ENCODE measurements at places on chromosomes 1 and 21.

- DNase-seq = no peak
These were observed 98.6 kb downstream of the OMA1 start for GRCh38 chr1:58447886-58448285.

GRCh38 chr1:53543130-53543777 lies 84.1 kb downstream of the DMRTB1 start:
- DNase-seq = no peak

- DNase-seq = no peak
These were observed 321.3 kb upstream of the USP24 start for GRCh38 chr1:55536545-55536865.

DNA sequence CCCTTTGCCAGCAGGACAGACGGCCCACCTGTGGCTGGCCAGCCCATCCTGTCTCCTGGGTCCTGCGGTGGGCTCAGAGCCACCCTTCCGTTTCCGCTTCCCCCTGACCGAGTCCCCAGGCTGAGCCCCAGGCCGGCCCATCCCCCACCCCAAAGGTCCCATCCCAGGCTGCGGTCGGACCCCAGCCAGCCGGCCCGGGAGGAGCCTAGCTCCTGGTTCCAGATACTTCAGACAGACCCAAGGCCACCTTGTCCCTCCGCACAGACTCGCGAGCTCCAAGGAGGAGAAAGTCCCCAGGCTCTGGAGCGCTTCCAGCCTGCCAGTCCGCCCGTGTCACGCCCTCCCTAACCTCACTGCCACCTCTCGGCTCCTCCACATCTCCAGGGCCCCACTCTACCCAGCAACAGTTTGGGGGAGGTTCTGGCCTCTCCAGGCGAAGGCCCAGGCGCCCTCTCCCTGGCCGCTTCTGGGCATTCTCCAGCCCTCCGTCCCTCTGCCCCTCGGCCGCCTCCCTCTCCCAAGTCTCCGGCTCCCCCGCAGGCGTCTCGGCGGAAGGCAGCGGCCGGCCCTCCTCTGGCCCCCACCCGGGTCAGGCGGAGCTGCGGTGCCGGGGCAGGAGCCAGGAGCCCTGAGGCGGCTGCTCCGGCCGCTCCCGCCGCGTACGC lies 835 bp downstream of the LRRN2 start:
- peak; percentile 54 for DNase-seq

- no peak for DNase-seq
These were observed 23.9 kb upstream of the RPTN start for GRCh38 chr1:152182944-152183361.

GRCh38 chr1:107698161-107698560 lies 266.8 kb downstream of the VAV3 start:
- DNase-seq = no peak

GRCh38 chr1:3313576-3313950 lies 140.9 kb upstream of the ARHGEF16 start:
- DNase-seq = peak; percentile 97

DNA sequence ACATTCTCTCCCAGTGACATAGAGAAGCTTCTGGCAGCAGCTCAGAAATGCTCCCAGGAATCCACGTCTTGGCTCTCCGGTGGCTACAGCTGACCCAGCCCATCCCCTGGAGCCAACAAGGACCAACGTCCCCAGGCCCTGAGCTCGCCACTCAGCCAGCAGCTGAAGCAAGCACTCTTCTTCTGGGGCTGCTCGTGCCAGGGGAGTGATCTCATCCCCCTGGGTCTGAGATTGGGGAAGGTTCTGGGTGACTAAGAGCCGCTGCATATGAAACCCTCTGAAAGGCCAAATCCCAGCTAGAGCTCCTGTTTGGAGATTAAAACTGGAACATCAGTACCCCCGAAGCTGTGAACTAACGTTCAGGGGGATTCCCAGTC lies 487.9 kb downstream of the NPHP4 start:
- DNase-seq = peak; percentile 85

DNA sequence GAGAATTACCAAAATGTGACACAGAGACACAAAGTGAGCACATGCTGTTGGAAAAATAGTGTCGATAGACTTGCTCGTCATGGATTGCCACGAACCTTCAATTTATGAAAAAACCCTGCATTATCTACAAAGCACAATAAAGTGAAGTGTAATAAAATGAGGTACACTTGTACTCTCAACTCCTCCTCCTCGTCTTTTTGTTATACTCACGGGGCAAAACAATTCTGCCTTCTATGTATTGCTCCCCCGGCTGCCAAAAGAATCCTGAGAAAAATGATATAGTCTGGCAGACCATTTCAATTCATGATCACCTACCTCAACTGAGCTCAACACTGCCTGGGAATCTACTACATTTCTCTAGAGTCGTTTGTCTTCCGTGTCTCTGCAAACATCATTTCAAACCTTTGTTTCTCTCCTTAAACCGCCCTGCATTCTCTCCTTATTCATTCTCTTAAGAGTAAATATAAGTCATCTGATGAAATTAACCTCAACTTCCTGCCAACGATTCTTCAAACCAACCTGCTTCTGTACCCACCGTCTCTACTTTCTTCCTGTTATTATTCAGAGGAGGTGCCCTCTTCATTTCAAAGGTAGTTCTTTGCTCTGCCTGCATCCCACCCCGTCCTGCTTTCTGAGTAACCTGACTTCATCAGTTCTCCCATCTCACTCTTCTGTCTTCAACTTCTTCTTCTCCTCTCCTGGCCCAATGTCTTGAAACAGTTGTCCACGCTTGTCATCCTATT lies 12.9 kb upstream of the IL19 start:
- DNase-seq = no peak

DNA sequence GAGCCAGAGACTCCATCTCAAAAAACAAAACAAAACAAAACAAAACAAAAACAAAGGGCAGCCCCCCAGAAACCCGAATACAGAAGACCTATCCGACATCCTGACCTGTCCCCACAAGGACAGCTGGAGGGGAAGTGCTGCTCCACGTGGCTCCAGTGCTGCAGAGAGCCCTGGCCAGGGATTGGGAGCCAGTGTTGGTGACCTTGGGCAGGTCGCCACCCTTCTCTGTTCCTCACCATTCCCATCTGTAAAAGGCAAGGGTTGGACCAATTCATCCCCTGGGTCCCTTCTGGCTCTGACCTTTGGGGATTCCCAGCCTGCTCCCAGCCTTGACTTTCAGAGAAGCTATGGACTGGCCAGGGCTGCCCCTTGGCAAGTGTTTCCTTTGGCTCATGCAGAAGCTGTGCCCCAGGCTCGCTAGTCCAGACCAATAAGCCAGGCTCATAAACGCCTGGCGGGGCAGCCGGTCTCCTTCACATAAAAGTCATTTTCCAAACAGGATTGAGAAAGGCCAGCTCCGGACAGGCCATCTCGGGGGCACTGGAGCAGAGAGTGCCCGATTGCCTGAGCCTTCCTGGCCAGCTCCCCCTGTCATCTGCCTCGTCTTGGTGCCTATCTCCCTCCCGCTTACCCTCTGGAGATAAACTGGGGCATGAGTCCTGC lies 20.0 kb upstream of the PADI1 start:
- DNase-seq = no peak

DNA sequence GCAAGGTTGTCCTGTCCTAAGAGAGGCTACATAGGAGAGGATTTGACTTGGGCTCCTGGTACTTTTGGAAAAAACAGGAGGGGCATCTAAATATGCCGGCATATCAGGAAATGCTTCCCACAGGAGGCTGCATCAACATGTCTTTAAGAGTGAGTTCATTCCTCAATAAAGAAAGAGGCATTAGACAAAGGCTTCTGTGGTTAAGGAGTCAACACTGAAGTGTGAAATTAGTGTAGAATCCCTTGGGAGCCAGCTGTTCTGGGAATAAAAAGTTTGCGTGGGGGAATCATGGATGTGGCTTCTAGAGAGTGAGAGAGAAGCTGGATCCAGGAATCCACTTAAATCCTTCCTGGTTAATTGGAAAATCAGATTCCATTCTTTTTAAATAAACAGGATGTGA lies 69.5 kb downstream of the DNM3 start:
- no peak for DNase-seq

- DNase-seq = peak; percentile 68
These were observed 1.2 kb downstream of the AGPAT3 start for GRCh38 chr21:43866260-43866629.

- DNase-seq = no peak
These were observed 37.8 kb upstream of the CD34 start for GRCh38 chr1:207948536-207949250.

- peak; percentile 64 for DNase-seq
These were observed 63.7 kb downstream of the PRDM16 start for GRCh38 chr1:3132660-3133059.

DNA sequence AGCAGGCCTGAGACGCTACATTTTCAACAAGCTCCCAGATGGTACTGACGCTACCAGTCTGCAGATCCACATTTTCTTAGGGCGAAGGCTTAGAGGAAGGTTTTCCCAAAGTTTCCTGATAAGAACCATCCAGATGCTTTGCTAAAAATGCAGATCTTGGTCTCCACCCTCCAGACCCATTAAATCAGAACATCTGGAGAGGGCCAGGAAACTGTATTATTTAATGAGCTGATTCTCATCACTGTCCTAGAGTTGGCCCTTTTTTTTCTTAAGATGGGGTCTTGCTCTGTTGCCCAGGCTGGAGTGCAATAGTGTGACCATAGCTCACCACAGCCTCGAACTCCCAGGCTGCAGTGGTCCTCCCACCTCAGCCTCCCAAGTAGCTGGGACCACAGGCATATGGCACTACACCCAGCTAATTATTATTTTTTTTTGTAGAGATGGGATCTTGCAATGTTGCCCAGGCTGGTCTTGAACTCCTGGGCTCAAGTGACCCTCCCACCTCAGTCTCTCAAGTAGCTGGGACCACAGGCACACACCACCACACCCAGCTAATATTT lies 67.2 kb upstream of the EFHD2 start:
- no peak for DNase-seq

DNA sequence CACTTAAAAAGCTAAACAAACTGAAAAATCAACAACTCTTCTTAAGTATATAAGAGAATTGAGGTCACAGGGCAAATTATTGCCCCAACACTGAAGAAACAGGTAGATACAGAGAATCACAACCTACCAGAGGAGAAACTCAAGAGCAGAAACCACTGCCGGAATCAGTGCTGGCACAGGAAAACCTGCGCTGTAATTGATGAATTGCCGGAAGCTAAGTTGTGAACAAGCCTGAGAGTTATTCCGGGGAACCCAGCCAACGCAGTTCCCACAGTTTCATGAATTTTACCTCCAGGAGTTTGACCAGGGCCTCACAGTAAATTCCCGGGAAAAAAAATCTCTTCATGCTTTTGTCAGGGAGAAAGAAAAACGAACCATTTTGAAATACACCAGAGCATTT lies 657.1 kb upstream of the BRINP3 start:
- DNase-seq = no peak

DNA sequence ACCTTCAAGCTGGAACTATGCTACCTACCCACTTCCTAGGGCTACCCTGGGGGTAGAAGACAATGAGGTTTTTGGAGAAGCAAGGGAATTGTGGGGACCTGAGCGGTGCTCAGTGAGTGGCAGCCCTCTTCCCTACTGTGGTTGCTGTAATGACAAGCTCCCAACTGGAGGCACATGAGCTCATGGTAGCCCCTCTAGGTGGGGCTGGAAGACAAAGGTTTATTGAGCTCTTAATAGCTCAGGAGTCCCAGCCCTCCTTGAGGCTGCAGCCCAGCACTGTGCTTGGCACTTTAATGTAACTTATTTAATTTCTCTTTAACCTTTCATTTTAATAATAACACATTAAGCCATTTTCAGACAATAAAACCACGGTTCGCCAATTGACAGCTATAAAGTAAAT lies 528.9 kb downstream of the OMA1 start:
- no peak for DNase-seq

GRCh38 chr1:212315184-212315583 lies 30.0 kb downstream of the PPP2R5A start:
- no peak for DNase-seq

DNA sequence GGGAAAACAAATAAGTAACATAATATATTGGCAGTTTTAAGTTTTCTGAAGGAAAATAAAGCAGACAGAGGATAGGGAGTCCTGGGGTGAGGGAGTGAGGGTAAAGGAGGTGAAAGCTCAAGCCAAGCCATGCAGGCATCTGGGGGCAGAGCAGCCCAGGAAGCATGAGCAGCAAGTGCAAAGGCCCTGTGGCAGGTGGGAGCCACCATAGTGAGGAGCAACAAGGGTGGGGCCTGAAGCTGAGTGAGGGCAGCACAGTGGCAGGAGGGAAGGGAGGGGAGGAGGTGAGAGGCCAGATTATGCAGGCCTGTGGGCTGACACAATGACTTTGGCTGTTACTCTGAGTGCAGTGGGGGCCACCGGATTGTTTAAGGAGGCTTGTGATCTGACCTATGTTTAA lies 138.8 kb upstream of the TNR start:
- DNase-seq = no peak

- no peak for DNase-seq
These were observed 520.7 kb upstream of the CAMK1G start for GRCh38 chr1:209062863-209063262.

- peak; percentile 64 for DNase-seq
These were observed 3.8 kb downstream of the ZNF672 start for GRCh38 chr1:248841702-248842395.

DNA sequence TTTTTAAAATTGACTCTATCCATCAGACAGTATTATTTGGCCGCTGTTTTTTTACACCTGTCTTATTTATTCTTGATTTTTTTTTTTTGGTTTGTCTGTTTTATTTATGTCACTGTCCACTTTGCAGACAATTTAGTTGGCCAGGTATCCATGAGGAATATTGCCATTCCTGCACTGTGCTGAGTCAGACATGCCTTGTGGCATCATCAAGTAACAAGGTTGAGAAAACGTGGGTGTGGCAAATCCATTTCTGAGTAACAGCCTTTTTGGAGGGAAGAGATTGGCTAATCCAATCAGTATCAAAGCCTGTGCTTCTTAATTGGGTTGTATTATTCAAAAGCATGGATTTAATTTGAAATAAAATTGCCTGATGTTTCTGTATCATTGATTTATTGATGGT lies 463.1 kb downstream of the USP25 start:
- DNase-seq = no peak
